Left renal pelvis (tissue), 4 donors: ENCODE measurements at places on chromosomes 13 and 19.

GRCh38 chr19:38049105-38049649 lies 142.2 kb downstream of the SIPA1L3 start:
- DNase-seq: no peak

DNA sequence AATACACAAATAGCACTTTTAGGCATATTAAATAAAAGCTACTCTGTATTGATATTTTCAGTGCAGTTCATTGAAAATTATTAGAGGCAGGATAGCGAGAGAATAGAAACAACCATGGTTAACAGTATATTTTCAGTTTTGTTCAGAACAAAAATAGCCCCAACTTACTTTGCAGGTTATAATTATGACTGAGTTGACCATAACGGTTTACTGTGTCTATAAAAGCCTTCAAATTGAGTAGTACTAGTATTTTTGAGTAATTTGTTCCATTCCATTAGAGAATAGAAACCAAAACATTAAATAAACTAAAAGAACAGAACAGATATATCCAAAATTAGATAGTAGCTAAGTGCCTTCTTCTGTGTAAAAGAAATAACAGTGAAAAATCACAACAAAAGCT lies 1108.4 kb upstream of the PCDH20 start:
- DNase-seq: no peak

GRCh38 chr19:1648459-1648849 lies 4.0 kb downstream of the TCF3 start:
- no peak for DNase-seq

GRCh38 chr19:46725859-46726393 lies 9.0 kb upstream of the PRKD2 start:
- DNase-seq: no peak

DNA sequence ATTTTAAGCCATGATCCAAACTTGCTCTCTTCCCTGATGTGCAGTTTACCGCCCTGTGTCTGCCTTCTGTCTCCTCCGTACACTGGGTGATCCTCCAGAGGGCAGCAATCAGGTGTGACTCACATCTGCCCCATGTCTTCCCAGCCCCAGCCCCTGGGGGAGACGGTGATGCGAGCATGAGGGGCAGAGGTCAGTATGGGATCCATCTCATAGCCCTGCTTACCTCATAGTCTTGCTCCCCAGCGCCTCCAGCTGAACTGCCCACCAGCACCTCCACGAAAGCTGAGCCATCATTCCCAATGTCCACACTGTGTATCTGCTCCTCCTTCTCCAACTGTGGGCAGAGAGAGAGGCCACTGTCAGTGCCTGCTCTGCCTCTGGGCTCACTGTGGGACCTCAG lies 14.6 kb downstream of the XRCC1 start:
- no peak for DNase-seq

DNA sequence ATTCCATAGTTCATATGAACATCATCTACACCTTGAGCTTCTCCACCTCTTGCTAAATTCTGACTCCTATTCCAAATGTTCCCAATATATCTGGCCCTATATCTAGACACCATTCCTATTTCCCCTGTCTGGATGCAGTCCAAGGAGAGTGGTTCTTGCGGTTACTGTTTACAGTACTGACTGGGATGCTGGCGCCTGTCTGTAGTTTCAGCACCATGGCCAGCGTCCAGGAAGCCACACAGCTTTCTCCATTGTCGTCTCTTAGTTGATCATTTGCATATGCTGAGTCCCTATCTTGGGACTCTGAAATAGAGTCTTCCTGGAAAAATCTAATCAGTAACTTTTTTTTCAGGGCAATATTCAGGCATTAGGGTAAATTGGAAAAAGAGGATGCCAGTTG lies 14.9 kb downstream of the LAIR2 start:
- peak; percentile 64 for DNase-seq

DNA sequence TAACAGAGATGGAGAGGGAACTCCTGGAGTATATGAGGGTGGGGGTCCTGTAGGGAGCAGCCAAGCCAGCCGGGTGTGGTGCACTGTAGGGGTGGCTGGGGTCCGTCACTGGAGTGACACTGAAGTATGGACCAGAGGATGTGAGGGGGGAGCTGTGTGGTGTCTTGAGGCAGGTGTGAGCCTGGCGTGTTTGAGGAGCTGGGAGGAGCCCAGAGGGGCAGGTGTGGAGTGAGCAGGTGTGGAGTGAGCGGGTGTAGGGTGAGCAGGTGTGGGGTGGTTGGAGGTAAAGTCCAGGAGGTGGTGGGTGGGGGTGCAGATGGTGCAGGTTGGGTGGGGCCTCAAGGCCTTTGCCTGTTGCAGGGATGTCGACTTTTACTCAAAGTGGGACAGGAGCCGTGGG lies 5.9 kb downstream of the B3GNT8 start:
- no peak for DNase-seq

- no peak for DNase-seq
Observed at GRCh38 chr13:109151696-109152095, 522.3 kb downstream of the MYO16 start.

DNA sequence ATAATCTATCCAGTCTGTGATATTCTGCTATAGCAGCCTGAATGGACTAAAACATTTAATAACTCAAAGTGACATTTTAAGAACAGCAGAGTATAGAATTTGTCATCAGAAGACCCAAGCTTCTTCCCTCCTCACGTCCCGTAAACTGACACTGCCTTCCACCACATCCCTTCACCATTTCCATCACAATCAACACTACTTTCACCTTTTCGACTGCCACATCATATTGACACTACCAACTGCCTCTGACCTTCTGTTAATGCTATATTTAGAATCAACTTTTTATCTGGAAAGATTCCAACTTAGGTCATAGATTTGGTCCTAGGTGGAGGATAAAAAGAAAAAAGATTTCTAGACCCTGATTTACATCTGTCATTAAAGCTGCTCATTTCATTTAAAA lies 39.6 kb downstream of the STOML3 start:
- no peak for DNase-seq

DNA sequence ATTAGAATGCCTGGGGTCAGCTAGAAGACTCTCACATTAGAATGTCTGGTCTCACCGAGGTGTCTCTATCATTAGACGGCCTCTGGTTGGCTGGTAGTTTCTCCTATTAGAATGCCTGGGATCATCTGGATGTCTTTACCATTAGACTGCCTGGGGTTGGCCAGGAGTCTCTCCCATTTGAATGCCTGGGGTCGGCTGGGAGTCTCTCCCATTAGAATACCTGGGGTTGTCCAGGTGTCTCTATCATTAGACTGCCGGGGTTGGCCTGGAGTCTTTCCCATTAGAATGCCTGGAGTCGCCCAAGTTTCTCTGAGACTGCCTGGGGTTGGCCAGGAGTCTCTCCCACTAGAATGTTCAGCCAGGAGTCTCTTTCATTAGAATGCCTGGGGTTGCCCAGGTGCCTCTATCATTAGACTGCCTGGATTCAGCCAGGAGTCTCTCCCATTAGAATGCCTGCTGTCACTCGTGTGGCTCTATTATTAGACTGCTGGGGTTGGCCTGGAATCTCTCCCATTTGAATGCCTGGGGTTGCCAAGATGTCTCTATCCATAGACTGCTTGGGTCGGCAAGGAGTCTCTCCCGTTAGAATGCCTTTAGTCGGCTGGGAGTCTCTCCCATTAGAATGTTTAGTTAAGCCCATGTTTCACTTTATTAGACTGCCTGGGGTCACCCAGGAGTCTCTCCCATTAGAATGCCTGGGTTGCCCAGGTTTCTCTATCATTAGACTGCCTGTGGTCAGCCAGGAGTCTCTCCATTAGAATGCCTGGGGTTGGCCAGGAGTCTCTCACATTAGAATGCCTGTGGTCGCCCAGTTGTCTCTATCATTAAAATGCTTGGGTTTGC lies 1467.8 kb downstream of the UQCRFS1 start:
- DNase-seq: no peak

GRCh38 chr13:32887617-32888016 lies 128.6 kb upstream of the KL start:
- no peak for DNase-seq

GRCh38 chr13:80012251-80012650 lies 328.7 kb downstream of the SPRY2 start:
- DNase-seq: no peak

DNA sequence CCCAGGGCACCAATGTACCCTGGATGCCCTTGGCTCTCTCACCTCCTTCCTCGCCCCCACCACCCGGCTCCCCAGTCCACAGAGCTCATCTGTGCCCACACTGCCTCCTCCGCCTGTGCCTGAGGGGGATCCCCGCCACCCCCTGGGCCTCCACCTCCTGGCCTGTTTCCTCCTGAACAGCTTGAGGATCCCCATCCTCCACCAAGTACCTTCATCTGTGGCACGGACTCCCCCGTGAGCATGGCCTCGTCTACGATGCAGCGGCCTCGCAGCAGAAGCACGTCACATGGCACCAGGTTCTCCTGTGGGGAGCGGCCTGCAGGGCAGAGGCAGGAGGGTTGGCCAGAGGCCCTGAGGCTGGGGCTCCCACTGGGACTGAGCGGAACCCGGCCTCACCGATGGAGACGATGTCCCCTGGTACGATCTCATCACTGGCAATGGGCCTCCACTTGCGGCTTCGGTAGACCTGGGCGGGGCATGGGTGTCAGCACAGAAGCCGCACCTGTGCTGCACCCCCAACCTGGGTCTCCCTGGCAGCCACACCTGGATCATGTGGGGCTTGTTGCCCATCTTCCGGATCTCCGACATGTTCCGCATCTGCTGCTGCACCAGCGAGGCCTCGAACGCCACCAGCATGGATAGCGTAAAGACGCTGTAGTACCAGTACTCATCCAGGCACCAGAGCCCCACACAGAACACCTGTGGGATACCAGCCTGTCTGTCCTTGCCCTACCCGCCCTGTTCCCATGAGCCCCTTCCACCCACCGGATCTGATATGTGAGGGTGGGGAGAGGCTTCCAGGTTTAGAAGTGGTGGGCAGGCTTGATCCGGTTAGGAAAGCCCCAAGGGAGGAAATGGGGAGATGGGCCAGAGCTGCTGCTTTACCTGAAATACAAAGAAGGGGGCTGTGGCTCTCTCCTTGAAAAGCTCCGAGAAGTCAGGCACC lies 6.8 kb downstream of the ATP13A1 start:
- DNase-seq: no peak

GRCh38 chr19:12166626-12167025 lies 3.7 kb downstream of the ZNF136 start:
- no peak for DNase-seq

- no peak for DNase-seq
Observed at GRCh38 chr13:112636401-112636975, 48.5 kb upstream of the TUBGCP3 start.

- DNase-seq: no peak
Observed at GRCh38 chr13:50527612-50528509, 315.6 kb downstream of the DLEU7 start.

- DNase-seq: no peak
Observed at GRCh38 chr19:38055010-38055409, 148.0 kb downstream of the SIPA1L3 start.

GRCh38 chr19:33957804-33958203 lies 161.1 kb downstream of the KCTD15 start:
- DNase-seq: no peak

DNA sequence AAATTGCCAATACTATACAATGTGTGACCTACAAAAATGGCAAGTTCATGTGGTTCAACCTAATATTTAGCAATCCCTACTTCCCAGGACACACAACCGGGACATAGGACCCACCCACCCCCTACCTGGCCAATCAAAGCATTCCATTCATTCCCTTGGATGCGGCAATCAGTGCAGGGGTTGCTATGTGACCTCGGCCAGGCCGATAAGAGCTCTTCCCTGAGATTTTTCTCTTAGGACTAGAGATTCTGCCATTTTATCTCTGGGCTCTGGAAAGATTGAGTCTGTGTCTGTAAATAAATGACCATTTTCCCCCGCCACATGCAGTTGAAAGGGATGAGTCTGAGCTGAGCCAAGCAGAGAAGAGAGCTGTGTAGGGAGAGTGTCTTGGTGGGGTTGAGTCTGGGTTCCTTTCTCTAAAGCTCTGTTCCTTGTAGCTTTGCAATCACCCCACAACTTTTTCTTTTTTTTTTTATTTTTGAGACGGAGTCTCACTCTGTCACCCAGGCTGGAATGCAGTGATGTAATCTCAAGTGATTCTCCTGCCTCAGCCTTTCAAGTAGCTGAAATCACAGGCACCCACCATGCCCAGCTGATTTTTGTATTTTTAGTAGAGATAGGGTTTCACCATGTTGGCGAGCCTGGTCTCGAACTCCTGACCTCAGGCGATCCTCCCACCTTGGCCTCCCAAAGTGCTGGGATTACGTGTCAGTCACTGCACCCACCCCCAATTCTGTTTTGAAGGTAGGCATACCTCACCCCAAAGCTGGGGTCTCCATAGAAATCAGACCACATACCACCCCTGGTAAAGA lies 7.4 kb downstream of the IFNL1 start:
- no peak for DNase-seq

DNA sequence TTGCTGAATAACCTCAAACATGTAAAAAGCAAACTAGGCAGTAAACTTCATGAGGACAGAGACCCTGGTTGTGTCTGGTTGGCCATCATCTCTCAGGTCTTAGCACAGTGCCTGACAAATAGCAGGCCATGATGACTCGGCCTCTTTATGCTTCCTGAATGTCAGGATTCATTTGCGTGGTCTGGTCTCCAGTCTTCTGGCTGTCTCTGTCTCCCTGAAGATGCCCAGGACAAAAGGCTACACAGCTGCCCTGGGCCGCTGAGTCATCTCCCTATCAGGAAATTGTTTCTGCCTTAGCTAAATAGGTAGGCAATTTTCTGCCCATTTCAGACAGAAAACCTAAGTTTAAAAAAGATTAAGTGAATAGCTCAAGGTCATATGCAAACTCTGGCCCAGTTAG lies 84.1 kb upstream of the FNDC3A start:
- DNase-seq: no peak

DNA sequence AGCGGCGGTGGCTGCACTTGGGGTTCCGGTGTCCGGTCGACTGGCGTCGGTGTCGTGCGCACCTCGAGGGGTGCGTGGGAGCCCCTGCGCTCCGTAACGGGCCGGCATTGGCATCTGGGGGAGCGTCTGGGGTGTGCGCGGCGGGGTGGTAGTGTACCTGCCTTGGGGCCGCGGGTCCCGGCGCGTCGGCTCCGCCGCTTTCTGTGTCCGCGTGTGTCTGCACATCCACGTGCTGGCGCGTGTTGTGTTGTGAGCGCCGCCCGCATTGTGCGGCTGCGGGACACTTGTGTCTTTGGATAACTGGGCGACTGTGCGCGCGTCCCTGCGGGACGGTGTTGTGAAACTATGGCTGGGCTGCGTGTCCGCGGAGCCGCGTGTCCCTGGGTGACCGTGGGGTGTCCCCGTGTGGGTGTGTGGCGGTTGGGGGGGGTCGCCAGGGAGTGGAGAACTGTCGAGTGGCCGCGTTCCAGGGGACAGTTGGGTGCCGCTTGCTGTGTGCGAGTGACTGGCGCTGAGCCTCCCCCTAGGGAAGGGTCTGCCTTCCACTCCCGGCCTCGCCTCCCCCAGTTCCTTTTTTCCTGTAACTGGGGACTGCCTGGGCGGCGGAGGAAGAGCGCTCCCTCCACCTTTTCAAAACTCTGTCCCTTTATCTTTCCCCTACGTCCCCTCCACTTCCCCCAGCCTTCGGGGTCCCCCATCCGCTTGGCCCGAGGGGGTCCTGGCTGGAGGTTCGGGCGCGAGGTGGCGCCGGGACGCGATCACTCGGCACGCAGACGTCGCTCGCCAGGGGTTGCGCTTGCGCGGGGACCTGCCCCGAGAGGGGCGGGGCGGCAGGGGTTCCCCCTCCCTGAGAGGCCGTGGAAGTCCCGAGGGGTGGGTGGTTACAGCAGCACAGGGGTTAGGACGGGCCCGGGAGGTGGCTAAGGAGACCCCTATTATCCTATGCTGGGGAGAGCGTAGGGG lies 5.7 kb upstream of the NFIC start:
- no peak for DNase-seq
